PC-9 (cell line): ENCODE measurements at places on chromosomes 7 and 10.
A peak's percentile ranks its signal among the peaks of the same experiment; 100 is the strongest.

GRCh38 chr7:32316839-32317238 is 173.3 kb downstream of the LSM5 start:
- DNase-seq = no peak

- no peak for DNase-seq
These were observed 13.6 kb downstream of the LOXL4 start for GRCh38 chr10:98254234-98254974.

DNA sequence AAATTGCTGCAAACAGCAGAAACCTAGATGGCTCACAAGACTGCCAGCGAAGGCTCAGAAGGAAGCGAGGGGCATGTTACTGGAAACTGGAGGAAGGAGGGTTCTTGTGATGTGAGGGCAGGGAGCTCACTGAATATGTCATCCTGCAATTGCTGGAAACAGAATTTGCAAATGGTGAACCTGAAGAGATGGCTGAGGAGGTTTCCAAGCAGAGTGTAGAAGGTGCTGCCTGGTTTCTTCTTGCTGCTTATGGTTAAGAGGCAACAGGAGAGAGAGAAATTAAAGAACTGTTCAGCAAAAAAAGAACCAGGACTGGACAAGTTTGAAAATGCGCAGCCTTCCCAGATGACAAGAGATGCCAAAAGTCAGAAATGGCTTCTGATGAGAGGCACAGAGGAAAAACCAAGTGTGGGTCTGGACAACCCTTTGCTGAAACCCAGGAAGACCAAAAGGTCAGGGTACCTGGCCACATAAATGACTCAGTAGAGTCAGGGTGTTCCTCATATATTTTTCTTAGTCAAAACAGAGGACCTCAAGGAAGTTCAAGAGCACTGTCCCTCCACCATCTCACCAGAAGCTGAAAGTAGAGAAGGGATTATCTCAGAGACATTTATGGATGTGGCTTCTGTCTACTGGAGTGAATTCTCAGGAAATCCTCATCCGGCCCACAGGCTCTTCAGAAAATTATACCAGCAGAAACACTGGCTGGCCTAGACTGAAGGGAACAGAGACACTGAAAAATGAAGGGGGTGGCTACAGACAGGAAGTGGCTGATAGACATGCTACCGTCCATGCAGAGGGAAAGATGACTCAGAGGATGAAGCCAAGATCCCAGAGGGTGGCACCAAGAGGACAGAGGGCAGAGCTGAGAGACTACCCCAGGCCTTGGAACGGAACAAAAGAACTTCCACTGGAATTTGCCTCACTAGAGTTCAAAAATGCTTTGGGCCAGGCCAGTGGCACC is 10.1 kb downstream of the PAPOLB start:
- no peak for DNase-seq

GRCh38 chr7:43479042-43479441 is 103.9 kb upstream of the STK17A start:
- no peak for DNase-seq

DNA sequence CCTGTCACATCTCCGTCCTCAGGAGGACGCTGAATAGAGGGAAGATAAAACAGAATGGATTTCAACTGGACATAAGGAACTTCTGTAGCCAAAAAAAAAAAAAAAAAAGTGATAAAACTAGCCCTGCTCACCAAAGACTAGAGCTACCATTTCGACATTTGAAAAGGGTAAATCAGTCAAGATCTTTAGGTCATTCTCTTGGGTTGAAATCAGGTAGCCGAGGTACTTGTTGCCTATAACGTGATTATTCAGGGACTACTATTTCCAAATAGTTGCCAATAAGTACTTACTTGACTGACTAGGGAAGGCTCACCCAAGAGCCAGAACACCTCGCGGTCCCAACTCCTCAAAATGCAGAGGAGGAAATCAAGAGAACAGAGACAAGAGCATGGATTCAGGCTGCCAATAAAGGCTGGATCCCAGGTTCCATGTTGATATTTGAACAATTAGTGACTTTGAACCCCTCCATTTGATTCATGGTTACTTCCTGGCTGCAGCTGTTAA is 2.0 kb downstream of the RHEB start:
- no peak for DNase-seq

DNA sequence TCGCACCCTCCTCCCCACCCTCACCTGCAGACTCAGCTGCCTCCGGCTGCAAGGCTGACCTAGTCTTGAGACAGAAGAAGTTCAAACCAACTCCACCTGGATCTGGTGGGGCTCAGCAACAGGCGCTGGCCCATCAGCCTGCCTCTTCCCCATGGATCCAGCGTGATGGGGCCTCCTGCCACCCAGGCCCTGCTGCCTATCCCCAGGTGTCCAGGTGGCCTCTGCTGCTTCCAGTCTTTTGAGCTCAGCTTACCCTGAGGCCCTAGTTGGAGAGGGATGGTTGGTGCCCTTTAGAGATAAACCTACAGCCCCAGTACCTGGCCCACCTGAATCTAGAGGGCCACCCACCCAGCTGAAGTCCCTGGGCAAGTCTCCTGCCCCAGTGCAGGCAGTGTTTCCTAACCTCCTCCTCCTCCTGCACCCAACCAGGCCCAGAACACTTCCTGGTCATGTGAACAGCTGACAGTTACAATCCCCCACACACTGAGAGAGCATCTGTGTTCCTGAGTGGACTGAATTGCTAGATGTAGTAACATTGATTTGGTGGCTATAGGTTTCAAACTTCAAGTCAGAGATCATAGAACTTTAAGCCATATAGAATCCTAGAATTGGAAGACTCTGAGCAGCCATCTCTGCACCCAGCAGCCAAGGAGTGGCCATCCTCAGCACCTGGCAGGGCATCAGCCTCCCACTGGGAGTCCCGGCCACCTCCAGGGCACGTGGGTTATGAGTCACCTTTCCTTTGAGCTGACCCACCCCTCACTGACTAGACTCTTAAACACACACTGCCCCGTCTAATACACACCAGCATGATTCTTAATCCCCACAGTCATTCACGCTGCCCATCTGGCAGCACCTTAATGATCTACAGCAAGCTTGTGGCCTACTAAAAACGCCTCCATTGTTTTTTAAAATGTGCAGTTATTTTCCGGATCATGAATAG is 51.9 kb downstream of the ALOX5 start:
- DNase-seq = peak; percentile 75

GRCh38 chr10:121469797-121470606 is 128.2 kb downstream of the FGFR2 start:
- DNase-seq = no peak

DNA sequence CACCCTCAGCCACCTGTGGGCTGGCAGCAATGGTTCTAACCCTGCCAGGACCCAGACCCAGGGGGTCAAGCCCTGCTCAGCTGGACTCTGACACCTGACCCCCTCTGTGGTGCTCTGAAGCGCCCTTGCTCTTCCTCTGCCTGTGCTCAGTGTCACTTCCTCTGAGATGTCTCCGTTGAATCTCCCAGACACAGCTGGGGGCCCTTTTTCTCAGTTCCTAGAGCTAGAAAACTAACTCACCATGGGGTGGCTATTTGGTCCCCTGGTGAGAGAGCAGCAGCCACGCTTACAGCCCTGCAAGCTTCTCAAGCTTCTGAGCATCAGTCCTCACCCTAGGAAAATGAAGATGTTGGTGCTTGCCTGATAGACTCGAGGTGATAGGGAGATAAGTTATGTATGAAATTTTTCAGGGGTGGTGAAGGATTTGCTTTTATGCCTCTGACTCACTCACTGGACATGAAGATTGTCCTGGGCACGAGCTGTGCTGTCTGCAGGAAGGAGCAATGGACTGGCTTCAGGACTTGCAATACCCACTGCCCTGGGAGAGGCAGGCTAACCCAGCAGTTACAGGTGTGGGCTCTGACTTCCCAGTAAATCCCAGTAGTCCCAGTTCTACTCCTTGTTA is 29.6 kb downstream of the COL13A1 start:
- no peak for DNase-seq

GRCh38 chr7:163971-164881 is 28.1 kb upstream of the FAM20C start:
- no peak for DNase-seq

DNA sequence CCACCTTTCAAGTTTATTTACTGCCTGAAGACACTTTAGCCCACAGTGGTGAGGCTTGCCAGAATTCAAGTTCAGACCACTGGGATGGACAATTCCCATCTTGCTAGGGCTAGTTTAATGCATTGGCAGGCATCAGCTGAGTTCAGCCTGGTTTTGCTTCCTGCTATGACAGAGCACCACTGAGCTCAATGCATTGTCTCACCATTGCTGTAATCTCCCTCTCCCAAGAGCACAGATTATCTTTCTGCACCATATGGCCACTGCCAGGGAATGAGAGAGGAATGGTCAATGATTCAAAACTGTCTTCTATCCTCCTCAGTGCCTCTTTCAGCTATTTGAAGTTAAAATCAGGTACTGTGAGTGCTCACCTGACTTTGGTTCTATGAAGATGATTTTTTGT is 160.8 kb downstream of the XPNPEP1 start:
- no peak for DNase-seq

DNA sequence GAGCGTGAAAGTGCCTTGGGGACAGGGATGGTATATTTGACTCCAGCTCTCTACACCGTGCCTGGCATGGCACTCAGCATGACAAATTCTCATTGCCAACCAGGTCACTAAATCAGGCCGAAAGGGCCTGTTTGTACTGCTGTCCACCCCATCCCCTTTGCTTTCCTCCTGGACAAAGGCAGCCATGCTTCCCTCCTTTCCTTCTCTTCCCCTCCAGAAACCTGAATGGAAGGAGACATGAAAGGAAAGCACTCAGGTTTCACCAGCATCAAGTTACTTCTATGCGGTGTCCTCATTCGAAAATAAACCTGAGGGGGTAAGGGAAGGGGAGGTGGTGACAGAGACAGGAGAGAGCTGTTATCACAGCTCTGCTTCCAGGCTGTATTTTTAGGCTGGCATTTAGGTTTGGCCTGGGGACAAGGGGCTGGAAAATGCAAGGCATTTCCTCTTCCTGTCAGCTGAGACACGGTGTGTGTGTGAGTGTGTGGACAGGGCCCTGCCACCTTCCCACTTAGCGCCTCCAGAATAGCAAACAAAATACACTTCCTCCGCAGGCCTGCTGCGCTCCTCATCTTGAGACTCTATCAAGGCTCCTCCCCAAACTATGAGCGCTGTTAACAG is 79.9 kb upstream of the COL13A1 start:
- no peak for DNase-seq

- DNase-seq = no peak
These were observed 16.6 kb upstream of the TAS2R60 start for GRCh38 chr7:143426479-143427142.

- no peak for DNase-seq
These were observed 8.1 kb downstream of the MXI1 start for GRCh38 chr10:110215286-110216170.

GRCh38 chr10:110006358-110007160 is 1.2 kb upstream of the ADD3 start:
- peak; percentile 8 for DNase-seq

- no peak for DNase-seq
These were observed 167.4 kb downstream of the ARHGAP21 start for GRCh38 chr10:24556126-24556749.

GRCh38 chr7:80369321-80369720 is 142.5 kb downstream of the GNAT3 start:
- DNase-seq = no peak
